ENCODE measurements at places on chromosomes 13 and 19.

DNA sequence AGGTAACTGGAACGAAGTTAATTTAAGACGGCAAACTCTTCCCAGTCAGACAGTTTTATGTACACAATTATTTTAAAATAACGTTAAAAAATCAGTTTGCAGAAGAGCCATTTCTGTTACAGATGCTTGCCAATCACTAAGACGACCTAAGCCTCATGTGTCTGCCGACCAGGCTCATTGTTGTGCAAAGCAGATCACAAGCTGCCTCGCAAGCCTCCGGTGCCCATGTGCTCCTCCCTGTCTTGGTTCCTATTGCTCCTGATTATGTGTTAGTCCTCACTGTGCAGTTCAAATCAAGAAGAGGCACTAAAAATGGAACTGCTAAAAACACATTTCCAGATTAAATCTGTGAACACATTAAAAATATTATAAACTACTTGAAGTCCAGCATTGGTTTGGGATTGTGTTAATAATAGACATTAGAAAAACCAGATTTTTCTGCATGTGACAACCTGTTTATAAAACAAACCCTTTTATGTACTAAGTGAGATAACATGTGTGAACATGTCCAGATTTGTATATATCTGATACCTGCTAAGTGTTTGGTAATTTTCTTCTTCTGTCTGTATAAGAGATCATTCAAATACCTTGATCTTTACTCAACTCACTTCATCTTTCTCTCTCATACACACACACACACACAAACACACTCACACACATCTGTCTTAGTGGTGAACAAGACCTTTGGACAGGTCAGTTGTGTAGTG lies 81.9 kb upstream of the SLC15A1 start:
- DNase-seq = no peak

GRCh38 chr13:66301006-66301405 lies 929.1 kb downstream of the PCDH9 start:
- DNase-seq = no peak

DNA sequence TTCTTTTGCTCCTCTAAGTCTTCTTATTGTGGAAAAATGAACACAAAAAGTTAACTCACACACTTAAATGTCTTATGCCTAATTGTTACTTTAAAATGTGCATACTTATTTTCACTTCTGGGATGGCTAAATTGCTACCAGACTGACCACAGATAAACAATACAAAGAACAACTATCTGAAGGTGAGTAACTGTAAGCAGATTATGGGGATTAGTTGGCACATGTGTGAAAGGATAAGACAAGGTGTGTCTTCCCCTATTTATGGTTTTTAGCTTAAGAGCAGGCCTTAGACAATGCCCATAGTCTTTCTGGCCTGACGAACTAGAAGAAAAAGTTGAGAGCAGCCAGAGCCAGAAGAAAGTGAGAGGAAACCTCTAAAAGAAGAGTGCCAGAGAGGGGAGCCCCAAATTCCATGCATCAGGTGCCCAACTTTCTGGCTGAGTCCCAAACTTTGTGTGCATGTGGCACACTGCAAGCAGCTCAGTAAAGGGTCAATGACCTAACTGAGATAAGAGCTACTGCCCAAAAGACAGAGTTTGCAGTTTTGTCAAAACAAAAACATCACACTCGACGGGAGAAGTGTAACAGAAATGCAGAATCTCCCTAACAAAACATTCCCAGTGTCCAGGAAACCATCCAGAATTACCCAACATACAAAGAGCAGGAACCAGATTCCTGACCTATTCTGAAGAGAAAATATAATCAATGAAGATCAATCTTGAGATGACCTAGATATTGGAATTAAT lies 375.4 kb downstream of the KCNRG start:
- no peak for DNase-seq

- DNase-seq = no peak
Observed at GRCh38 chr19:46954993-46955812, 64.4 kb upstream of the NPAS1 start.

DNA sequence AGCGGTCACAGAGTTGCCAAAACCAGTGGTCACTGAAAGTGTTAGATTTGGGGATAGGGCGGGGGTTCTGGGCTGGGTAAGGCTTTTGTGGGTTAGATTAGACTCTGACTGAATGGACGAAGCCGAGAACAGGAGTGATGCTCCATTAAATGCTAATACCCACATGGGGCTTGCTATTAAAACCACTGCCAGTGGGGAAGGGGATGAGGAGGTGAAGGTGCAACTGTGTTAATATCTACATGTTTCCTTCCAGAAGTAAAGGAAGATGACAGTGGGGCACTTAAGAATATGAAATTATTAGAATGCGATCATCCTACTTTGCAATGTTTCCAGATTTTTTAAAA lies 573 bp upstream of the ZNF614 start:
- DNase-seq = no peak

- no peak for DNase-seq
Observed at GRCh38 chr19:18708452-18709231, 25.2 kb downstream of the CRTC1 start.

DNA sequence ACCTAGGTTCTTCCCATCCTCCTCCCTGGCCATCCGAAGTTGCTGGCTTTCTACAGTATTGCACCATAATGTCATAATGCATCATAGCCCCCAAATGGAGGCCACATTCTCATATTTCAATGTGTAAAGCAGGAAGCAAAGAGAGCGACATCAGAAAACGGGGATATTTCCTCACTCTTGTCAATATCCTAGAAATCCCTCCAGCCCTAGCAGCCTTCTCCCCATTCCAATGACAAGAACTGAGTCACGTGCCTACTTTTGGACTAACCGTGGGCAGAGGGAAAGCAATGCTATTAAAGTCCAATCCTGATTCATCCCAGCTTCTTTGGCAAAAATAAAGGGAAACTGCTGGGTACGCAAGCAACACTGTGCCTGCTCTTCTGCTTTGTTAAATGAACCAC lies 4.3 kb upstream of the RAP2A start:
- no peak for DNase-seq

DNA sequence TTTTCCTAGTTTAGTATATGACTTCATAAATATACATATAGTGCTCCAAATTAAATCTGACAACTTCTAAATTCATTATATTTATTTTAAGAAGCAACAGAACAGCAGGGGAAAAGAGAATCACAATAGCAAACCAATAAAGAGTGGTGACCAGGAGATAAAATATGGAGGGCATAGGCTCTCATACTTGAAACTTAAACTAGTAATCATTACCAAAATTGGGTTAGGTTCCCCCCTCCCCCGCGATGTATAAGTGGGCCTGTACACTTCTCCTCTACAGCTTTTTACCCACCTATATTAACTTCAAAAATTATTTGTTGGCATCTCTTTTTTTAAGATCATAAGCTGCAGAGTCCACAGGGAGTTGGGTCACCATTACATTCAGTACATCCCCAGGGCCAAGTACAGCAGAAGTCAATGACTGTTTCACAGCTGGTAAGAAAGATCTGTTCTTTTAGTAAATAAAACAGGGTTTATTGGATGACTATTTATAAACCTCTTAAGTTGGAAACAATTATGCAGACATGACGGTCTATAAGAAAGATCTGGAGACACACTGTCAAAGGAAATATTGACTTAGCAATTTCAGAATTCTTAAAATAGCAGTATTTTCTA lies 29.4 kb downstream of the KLF12 start:
- DNase-seq = no peak

DNA sequence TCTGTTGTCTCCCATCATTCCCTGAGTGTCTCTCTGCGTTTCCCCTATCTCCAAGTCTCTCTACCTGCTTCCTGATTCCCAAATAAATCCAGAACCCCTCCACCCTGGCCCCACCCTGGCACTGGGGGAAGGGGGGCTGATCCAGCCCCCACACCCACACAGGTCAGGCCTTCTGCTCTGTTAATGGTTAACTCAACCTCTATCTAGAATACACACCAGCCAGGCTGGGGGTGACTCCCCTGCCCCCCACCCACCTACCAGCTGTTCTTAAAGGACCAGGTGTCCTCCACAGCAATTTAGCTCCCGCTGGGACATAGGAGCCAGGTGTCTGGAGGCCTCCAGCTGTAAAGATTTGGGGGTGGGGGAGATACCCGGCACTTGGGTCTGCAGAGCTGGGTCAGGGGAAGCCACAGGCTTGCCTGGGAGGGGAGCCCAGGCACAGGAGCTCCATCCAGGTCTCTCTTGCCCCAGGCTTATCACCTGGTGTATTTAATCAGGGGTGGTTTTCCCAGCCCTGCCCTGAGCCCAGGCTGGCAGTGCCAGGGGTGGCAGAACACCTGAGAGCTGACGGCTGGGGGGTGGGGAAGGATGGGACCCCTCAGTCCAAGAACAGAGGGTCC lies 3.9 kb downstream of the IRF2BP1 start:
- DNase-seq = no peak

- no peak for DNase-seq
Observed at GRCh38 chr13:90974249-90974975, 373.1 kb upstream of the MIR17HG start.

DNA sequence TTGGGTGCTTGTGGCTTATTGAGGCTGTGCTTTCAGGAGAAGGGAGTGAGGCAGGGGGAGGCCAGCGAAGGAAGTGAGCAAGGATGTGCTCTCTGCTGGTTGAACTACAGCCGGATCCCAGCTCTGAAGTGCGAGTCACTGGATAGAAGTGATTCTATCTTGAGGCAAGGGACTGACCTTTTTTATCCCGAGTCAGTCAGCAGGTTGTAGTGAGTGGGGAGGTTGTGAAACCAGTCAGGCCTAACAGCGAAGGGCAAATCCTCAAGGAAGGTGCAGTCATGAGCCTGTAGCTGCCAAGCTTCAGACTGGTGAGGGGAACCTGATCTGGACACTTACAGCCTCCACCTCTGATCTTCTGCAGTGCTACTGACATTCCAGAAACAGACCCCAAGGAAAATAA lies 18.6 kb downstream of the SCEL start:
- DNase-seq = no peak

GRCh38 chr19:5394551-5395505 lies 54.2 kb upstream of the PTPRS start:
- DNase-seq = no peak

Data from retinal pigment epithelial cell (primary cell).